ENCODE measurements at places on chromosomes 7 and 10.

- no peak for DNase-seq
Measured at GRCh38 chr7:91397096-91397495, 132.9 kb downstream of the FZD1 start.

DNA sequence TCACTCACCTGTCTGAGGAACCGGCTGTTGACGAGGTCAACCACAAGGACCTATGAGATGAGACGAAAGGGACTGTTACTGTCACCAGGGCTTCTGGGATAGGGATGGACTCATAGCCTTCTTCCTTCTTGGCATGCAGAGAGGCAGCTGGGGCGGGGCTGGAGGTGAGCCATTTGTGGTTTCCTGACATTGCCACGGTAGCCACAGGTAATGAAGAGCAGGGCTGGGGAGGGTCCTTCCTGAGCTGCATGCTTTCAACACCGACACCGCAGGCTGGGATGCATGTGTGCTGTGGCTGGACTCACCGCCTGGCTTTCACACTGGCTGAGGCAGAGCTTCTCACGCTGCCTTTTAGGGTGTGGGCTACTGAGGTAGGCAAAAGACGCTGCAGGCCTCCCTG is 46.4 kb upstream of the MKRN1 start:
- DNase-seq = no peak

GRCh38 chr7:149202831-149203231 is 7.5 kb downstream of the ZNF282 start:
- no peak for DNase-seq

DNA sequence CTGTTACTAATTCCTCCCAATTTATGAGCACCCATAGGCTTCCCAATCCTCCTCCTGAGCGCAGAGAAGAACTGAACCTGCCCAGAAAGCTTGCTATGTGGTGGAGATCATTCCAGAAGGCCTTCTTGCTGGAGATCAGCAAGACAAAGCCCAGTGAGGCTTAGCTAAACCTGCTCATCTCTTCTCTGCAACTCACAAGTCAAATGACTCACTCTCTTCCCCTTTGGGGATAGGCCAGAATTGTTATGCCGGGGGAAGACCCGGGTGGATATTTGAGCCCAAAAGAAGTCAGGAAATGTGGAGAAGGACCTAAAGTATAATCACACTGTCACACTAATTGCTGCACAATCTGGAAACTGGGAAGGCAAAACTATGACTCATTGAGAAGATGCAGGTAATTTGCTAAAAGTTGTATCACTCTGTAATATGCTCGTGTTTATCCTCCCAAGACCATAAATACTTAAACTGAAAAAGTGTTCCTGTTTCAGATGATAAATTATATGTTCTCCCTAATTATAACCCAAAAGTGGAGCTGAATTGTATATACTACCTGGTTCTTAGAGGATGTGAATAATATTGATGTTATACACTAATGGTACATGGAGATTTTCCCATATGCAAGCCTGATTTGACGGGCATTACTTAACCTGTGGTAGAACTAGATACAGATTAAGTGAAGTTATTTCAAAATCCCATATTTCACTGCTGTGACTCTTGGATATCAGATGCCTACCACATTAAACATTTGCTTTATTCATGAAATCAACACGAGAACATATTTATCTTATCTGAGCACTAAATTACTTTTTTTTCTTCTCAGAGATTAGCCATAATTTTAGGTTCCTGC is 6.4 kb downstream of the NEBL start:
- no peak for DNase-seq

DNA sequence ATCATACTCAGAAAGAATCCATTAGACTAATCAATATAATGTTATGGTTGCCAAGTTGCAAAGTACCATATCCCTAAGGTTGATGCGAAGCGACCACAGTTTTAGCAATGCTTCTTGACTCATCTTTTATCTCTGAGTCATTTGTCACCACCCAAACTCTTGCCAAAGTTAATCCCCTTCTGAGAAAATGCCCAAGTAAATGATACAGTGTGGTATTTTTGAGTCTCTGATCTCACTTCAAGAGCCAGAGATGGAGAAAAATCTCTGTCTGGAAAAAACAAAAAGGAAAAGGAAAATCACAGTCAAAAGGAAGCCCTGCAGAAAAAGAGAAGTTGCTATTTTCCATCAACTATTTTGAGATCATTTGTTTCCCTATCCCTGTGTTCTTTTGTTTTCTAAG is 26.7 kb upstream of the OTUD1 start:
- no peak for DNase-seq

DNA sequence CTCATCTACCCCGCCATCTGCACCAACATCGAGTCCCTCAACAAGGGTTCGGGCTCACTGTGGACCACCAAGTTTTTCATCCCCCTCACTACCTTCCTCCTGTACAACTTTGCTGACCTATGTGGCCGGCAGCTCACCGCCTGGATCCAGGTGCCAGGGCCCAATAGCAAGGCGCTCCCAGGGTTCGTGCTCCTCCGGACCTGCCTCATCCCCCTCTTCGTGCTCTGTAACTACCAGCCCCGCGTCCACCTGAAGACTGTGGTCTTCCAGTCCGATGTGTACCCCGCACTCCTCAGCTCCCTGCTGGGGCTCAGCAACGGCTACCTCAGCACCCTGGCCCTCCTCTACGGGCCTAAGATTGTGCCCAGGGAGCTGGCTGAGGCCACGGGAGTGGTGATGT is 34.6 kb upstream of the CDH23 start:
- no peak for DNase-seq

- DNase-seq = no peak
Measured at GRCh38 chr7:43631559-43631958, 48.7 kb downstream of the STK17A start.

DNA sequence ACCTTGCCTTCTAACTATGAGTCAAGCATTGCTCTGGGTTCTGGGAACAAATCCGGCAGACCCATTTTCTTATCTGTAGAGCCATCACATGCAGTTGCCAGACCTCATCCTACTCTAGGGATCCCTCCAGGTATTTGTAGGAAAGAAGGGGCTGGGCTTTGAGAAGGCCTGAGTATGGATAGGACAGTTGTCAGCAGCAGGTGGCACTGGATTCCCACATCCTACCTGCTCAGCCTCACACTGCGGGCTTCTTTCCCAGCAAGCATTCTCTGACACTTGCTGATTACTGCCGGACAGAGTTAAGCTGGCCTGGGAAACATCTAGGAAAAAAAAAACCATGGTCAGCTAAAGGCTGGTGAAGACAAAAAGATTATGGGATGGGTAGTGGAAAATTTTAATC is 224.1 kb downstream of the CCSER2 start:
- no peak for DNase-seq

DNA sequence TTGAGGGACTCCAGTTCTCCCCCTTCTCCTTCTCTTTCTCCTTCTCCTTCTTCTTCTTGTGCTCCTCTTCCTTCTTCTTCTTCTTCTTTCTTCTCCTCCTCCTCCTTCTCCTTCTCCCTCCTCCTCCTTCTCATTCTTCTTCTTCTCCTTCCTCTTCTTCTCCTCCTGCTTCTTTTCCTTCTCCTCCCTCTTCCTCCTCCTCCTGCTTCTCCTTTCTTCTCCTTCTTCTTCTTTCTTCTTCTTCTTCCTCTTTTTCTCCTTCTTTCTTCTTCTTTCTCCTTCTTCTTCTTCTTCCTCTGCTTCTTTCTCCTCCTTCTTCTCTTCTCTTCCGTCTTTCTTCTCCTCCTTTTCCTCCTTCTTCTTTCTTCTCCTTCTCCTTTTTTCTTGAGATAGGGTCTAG is 25.6 kb upstream of the LIMK1 start:
- no peak for DNase-seq

Data from NCI-H510A treated with DMSO at 0.1 percent for 48 hours (cell line).